ENCODE measurements at places on chromosomes 3 and 15. TPM values are rescaled to one million over a fixed set of nuclear protein-coding genes. Genes with fewer than 3 reads are reported as not detected.

EPHA6 gene
- not detected for total RNA-seq

DNA sequence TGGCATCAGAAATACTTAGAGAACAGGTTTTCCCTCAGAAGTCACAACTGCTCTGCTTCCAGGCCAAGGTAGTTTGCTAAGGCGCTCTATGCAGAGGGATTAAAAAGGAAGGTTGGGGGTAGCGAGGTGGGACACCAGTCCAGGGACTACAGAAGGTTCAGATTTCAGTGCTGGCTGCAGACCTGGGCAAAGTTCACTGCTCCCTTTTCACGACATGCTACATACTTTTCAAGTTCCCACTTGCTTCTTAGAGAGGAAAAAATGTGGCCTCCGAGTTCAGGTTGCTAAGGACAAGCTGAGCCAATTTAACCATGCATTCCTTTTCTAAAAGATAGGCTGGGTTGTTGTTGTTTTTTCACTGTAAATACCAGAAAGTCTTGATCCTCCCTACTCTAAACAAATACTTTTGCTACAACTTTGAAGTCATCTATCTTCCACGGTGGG, 158.6 kb upstream of the NR2F2 start:
- no peak for DNase-seq

DNA sequence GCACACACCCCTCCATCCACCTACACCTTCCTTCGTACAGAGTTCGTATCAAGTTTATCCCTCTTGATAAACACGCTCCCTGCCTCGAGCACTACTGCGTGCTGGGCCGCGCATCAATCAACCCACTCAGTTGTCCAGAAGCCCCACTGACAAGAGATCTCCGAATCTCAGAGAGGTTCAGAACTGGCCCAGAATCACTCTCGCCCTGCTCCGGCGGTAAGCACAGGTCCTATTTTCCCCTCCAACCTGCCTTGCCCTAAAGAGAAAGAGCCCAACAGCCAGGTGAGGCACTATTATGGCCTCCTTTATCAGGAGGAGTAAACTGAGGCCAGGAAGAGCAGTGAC, 494 bp upstream of the NISCH start:
- no peak for DNase-seq

- DNase-seq, result no peak
Observed at GRCh38 chr3:151412989-151413388, 28.4 kb upstream of the P2RY12 start.

DNA sequence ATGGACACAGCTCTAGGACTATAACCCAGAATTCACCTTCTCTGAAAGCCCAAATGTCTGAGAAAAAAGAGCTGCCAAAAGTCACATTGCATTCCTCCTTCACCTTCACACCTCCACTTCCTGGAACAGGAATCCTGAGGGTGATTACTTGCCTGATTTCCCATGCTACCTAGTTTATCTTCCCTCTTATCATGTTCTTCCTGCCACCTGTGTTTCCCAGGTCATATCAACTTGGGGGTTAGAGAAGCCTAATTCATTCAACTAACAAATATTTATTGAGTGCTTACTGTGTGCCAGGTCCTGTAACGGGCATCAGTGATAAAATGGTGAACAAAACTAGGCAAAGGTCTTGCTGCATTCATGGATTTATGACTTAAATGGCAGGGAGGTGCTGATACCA, 279.6 kb upstream of the WNT5A start:
- no peak for DNase-seq

DNA sequence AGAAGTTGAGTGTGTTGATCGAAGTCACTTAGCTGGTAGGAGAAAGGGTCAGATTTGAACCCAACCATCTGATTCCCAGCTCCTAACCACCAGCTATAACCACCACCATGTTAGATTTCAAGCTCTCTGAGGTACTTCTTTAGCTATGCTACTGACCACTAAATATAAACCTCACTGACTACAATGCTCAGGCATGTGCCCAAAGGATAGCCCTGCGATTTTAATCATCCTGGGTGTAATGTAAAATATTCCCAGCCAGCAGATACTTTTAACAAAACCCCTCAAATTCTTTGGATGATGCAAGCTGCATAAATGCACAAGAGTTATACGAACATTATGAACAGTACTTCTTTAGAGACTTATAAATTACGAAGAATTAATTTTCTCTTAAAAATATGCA, 115.2 kb upstream of the TSC22D2 start:
- no peak for DNase-seq

DNA sequence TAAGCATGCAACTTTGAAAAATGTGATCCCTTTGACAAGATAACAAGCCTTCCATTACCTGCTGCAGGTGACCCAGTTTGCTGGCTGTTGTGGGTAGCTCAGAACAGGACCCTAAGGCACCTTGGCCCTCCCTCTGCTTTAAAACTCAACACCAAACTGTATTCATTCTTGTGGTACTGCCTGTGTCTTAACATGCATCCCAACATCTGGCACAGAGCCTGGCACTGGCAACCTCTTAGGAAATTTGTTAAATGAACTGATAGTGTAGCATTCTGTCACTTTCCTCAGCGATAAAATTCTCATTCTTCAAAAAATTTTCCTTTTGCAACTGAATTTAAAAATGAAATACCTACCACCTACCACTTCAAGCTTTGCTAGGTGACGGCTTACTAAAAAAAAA, 287.3 kb upstream of the ADAMTS9 start:
- no peak for DNase-seq

CPNE4 gene
- total RNA-seq, result not detected

DNA sequence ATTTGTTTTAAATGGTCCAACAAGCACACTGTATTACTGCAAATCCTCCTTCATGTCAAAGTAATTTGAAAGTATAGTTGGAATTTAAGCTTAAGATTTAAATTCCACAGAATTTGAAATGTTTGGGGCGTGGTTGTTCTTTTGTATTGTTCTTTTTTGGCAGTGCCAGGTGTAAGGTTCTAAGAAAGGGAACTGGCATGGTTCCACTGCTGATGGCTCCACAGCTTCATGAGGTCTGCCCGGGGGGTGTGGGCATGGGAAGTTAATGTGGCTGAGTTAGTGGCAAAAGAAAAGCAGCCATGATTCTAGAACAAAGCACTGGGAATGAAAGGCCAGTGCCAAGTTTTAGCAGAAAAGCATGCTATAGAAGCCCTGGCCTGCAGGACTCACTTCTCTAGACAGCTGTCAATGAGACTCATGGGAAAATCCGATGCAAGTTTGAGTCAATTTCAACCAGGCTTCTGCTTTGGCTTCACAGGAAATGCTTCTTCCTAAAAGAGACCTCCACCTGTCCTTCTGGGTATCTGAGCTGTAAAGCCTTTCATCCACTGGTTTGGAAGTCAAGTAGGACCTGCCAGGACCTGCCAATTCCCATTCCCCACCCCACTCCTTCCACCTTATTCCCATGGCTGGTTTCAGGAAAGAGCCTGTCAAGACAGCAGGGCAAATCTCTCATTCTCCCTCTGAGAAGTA, 18.9 kb downstream of the CDCP1 start:
- no peak for DNase-seq

DNA sequence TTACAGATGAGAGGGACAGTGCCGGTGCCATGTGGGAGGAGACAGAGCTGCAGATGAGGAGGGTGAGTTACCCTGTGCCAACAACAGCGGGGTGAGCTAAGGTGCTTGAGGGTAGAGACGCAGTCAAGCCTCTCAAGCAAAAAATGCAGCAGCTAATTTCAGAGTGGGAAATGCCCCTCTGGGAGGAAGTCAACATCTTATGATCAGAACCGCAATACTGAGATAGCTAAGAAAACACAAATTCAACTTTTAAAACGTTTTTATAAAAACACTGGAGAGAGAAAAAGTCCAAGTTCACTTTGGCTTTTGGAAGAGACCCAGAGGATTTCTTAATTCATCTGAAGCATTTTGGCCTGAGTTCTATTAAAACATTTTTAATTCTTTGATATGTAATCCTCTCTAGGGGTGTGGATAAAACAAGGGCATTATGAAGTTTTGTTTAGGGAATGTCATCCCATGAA, 319.2 kb downstream of the SLC9A9 start:
- peak; percentile 35 for DNase-seq

GRCh38 chr3:17979252-17979651, 236.8 kb upstream of the TBC1D5 start:
- no peak for DNase-seq

SLC28A1 gene
- total RNA-seq, result 1.9 TPM

GRCh38 chr3:5276934-5277333, 89.4 kb downstream of the EDEM1 start:
- no peak for DNase-seq

ADIPOQ gene
- total RNA-seq, result 0.97 TPM

GRCh38 chr3:71067977-71068654, 515.4 kb downstream of the FOXP1 start:
- DNase-seq, result no peak
